ENCODE measurements at places on chromosomes 4 and X.

- DNase-seq = no peak
These were observed 410.6 kb downstream of the HNRNPD start for GRCh38 chr4:81963015-81963762.

- no peak for DNase-seq
These were observed 183.5 kb downstream of the PCDH7 start for GRCh38 chr4:30903502-30904214.

DNA sequence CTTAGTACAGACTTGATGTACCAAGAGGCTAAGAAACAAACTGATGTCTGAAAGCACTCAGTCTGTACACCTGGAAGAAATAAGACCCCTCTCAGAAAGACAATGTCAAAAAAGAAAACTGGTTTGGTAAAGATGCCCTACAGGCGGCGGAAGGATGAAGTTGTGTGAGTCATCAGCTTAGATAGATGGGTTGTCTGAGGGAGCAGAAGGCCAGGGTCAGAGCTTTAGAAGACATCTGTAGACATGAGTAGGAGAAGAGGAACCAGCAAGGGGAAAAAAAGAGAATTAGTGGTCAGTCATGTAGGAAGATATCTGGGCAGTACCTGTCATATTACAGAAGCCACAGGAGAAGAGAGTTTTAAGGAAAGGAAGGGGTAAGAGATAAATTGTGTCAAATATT, 8.3 kb downstream of the SRPX2 start:
- no peak for DNase-seq

- DNase-seq = no peak
These were observed 80.0 kb upstream of the FGF13 start for GRCh38 chrX:138791551-138791950.

DNA sequence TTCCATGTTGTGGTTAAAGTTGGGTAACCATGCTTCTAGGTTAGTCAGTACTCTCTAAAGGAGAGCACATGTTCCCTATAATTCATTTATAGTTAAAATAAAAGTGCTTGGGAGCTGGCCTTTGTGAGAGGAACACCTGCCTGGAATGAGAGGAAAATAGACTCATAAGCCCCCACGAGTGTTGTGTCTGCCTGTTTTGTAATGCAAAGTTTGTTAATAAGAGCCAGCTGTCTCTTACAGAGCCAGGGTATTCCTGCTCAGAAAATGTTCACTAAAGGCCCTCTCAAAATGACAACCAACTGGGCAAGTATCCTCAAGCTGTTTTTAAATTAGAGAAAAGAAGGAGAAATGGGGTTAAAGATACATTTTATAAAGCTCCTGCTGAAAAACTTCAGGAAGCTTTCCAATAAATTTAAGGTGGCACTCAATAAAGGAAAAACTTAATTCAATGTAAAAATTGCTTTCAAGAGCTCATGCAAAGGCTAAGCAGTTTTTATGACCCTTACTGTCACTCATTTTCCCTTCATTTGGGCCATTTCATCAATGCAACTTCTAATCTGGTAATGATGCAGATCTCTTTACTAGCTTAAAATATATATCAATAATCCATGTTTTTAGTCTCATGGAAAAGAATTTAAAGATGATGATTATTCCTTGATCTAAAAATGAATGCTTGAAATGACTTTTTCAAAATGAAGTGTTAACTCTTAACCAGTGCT, 793.6 kb downstream of the STPG2 start:
- DNase-seq = no peak

DNA sequence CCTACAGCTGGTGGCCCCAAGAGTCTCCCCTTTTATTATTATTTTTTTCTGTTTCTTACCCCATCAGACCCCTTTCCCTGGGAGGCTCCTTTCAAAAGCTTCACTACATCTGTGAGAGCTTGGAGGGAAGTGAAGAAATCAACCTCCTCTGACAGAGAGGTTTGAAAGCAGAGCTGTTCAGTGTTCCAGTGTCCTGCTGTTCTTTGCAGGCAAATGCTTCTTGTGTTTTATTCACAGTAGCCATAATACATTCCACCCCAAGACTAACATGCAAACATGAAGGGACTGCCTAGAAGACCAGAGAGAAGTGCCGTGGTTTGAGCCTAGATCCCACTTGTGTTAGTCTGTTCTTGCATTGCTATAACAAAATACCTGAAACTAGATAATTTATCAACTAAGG, 192.1 kb downstream of the PTTG2 start:
- no peak for DNase-seq

- DNase-seq = no peak
These were observed 38.4 kb downstream of the HTT start for GRCh38 chr4:3112609-3113469.
